Globus pallidus (tissue), 1 donor: ENCODE measurements at places on chromosomes 2 and 18.

DNA sequence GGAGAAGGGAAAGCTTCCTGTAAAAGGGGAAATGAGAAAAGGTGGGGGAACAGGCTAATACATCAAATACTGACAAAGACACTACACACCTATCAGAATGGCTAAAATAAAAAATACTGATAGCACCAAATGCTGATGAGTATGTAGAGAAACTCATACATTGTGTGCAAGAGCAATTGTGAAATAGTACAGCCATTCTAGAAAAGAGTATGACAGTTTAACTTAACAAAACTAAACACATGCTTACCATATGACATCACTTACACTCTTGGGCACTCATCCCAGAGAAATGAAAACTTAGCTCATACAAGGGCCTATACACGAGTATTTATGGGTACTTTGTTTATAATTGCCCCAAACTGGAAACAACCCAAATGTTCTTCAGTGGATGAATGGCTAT, 53.4 kb downstream of the ZNF638 start:
- DNase-seq = no peak

DNA sequence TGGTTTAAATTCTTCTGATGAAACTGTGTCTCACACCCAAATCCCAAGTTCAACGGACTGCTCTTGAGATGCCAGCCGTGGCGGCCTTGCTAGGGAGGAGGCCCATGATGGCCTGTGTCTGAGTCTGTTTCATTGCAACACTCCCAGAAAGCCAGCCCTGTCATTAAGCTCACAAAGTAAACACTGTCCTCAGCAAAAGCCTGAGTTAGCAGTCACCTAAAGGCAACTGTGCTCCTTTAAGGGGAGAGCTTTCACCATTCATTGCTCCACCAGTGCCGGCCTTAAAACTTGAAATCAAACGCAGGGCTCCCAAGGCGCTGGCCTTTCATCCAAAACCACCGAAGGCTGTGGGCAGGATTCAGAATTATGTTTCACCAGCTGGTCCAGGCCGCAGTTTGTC, 42.5 kb upstream of the PPP1CB start:
- no peak for DNase-seq

- no peak for DNase-seq
Observed at GRCh38 chr18:25327584-25327983, 24.4 kb downstream of the ZNF521 start.

DNA sequence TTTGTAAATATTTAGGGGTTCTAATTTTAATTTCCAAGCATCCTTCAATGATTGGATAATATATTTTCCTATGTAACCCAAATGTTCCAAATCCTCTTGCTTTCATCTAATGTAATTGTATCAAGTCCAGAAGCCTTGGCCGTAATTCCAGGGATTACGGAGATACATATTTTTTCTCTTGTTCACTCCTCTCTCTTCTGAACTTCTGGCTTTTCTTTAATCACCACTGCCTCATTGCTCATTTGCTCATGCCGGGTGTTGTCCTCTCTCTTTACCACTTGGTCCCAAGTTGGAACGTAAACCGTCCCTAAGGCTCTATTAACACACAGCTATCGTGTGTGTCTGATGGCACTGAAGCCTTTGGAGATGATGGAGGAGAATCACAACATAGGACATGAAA, 188.7 kb upstream of the COL3A1 start:
- no peak for DNase-seq

DNA sequence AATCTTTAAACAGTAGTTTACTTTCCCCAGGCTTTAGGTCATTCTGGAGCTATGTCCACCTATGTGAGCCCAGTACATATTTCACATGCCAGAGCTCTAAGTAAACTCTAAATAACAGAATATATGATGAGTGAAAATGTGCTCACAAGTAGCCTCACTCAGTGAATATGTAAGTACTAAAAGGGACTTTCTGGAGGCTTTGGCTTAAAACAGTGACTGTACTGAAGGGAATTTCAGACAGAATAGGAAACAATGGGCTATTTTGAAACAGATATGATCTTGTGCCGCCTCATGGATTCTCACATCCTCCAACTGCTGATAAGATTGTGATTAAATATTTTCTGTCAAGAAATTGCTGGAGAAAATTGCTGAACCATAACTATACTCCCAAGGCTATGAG, 747.9 kb downstream of the SOCS6 start:
- no peak for DNase-seq

DNA sequence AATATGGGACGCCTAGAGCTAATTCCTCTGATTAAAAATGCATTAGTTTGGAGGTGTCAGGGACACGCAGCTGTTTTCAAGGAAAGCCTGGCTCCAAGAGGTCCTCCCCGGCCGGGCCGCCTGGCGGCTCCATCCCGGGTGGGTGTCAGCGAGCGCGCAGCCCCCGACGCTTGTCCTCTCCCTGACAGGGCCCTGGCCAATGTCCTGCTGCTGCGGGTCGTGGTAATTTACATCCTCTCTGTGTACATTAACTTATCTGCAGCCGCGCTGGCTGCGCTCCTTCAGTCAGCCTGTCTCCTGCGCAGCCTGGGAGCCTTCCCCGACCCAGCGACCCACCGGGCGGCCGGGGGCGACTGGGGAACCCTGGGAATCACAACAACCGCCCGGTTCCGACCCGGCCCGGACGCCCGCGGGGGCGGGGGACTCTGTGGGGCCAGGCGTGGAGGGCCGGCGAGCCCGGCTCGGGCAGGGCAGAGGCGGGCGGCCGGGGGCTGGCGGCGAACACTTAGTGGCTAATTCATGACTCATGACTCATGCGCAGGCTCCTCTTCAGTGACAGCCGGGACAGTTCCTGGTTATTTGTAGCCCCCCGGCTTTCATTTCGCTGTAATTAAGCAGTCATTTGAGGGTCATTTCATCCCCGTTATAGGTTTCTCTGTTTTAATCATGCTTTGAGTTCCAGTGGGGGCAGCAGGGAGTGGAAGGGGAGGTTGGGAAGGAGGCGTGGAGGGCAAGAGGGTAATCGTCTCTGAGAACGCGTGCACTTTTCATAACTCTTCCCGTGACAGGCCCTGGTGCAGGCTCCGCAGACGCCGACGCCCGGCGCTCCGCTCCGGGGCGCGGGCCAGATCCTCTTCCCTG, 141.9 kb upstream of the CTAGE1 start:
- DNase-seq = no peak

DNA sequence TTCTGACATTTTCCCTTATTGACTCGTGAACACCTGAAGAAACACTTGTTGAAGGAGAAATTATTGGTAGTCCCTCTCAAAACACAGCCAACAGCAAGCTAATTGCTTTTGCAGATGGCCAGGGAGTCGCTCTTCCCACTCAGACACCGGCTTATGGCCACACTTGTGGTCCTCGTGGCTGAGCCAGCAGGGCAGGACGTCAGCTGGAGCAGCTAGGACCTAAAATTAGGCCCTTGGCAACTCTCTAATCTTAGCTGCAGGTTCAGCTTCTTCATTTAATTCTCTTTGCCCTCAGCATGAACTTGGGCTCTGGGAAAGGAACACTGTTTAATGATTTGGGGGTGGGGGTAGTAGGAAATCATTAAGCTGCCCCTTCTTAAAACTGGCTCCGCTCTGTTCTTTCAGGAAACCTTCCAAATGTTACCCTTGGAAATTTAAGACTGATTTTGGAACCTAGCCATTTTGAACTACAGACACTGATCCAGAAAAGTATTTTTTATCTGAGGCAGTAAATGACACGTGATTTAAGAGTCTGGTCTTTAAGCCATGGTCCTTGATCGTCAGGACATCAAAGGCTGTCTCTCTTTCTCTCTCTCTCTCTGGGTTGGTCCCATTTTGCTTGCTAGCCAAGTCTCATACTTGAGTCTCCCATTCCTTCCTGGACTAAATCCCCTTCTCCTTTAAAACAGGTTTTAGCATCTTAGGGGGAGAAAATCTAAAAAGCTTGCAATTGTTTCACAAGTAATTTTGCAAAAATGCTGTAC, 77.5 kb downstream of the CDK15 start:
- no peak for DNase-seq

GRCh38 chr2:8033546-8034096, 648.2 kb upstream of the ID2 start:
- no peak for DNase-seq

DNA sequence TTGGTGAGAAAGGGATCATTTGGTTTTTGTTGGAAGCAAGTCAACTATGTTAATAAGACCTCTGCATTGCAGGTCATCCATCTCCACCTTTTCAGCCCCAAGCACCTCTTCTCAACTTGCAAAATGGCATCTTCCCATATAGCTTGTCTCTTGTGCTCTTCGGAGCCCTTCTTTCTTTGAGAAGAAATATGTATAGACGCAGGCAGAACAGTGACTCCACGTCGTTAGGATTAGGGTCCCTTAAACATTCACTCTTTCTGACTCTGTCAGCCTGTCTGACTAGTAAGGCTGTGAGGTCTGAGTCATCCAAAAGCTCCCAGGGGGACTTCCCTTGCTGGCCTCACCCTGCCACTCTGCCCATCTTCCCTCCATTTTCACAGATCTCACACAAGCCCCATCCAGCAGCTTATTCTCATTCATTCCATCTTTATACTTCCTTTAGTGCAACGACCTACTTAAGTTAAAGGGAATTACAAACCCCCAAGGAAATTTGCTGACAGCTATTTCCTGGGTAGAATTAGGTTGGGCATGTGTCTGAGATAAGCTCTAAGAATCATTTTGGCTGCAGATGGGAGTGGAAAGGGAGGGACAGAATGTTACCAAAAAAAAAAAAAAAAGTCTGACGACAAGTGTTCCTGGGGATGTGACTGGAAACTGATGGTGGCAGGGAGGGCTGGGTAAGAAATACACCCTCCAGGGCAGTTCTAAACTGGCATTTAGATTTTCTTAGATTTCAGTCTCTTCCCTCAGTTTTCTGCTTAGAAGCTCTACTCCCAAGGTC, 37.7 kb upstream of the MEX3C start:
- DNase-seq = no peak

GRCh38 chr18:25109484-25109883, 242.5 kb downstream of the ZNF521 start:
- no peak for DNase-seq

DNA sequence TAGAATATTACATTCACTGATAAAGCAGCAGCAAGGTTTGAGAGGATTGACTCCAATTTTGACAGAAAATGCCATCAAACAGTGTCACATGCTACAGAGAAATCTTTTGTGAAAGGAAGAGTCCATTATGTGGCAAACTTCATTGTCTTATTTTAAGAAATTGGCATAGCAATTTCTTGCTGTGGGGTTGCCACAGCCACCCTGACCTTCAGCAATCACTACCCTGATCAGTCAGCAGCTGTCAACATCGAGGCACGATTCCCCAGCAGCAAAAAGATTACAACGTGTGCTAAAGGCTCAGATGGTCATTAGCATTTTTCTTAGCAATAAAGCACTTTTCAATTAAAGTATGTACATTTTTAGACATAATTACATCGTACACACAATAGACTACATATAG, 74.7 kb downstream of the PRKCE start:
- no peak for DNase-seq

DNA sequence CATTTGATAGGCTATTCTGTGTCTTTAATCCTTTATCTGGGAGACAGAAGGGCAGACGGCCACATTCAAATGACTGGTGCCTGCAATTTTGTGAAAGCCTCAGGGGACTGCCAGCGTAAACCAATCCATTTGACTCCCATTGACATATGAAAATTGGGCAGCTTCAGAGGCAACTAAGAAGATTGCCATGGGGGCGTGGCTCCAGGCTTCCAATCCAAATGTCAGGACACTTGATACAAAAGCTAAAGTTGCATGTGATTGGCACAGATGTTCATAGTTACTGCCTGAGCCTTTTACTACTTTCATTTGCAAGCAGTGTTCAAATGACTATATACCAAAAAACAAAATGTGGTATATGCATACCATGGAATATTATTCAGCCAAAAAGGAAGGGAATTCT, 42.0 kb downstream of the SPC25 start:
- no peak for DNase-seq

- DNase-seq = no peak
Observed at GRCh38 chr2:186925514-186925913, 76.5 kb upstream of the ZSWIM2 start.

- no peak for DNase-seq
Observed at GRCh38 chr18:12048827-12049175, 44.8 kb upstream of the ANKRD62 start.

GRCh38 chr18:45526114-45526841, 89.0 kb upstream of the SLC14A2 start:
- no peak for DNase-seq

DNA sequence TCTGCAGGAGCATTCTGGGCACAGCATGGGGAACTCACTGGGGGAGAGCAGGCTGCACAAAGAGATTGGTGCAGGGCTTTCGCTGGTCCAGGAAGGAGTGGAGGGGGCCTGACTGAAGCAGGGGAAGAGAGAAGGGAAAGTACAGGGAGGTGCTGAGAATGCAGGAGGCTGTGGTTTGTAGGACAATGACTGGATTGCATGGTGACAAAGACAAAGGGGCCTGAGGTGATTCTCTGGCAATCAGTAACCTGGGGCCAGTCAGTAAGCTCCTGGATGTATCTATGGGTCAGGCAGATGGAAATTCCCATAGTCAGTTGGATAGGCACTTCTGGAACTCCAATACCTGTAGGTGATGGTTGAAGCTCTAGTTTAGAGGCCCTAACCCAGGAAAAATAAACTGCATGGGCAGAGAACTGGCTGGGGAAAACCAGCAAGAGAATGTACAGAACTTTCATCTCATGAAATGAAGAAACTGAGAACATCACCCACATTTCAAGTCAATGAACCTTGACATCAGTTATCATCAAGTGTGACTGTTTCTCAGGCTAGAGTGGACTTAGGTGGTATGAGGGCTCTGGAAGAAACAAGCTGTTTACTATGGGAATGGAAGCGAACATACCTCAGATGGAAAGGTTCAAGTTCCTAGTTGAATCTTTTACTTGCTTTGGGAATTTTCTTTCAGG, 193.2 kb downstream of the TPGS2 start:
- no peak for DNase-seq

DNA sequence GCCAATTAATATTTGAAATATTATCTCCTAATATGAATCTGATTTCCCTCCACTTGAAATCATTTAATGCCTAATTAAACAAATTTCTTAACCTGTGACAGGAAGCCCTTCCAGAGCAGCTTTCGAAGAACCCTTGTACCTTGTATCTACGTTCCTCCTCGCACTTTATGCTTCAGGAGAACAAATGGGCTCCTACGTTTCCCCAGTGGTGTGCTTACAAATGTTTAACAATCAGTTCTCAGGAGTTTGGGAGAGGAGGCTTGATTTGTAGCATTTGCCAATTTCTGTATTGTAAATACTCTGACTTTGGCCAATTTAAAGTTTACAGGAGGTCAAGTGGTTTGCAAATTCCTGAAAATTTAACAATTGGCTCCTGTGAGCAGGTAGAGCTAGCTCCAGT, 327.8 kb downstream of the THSD7B start:
- no peak for DNase-seq

- DNase-seq = no peak
Observed at GRCh38 chr2:134839649-134840048, 1.2 kb downstream of the ACMSD start.

GRCh38 chr18:70397259-70397925, 108.5 kb downstream of the SOCS6 start:
- no peak for DNase-seq

- DNase-seq = no peak
Observed at GRCh38 chr2:228986961-228987360, 284.1 kb downstream of the PID1 start.

- no peak for DNase-seq
Observed at GRCh38 chr18:44795241-44795640, 114.6 kb downstream of the SETBP1 start.
